ENCODE measurements at places on chromosomes 11 and 22. TPM values are rescaled to one million over a fixed set of nuclear protein-coding genes. Genes with fewer than 3 reads are reported as not detected.

The OR6T1 gene
- total RNA-seq = not detected

The CCDC81 gene
- total RNA-seq = 0.67 TPM

The OR52N4 gene
- 0.14 TPM for total RNA-seq

The RIMBP3C gene
- total RNA-seq = 0.05 TPM

The C11orf42 gene
- not detected for total RNA-seq

The ZP1 gene
- not detected for total RNA-seq

The TSSK2 gene
- total RNA-seq = not detected

The CNGA4 gene
- total RNA-seq = not detected

The POLD3 gene
- total RNA-seq = 5.7 TPM

The LINC01488 gene
- total RNA-seq = 0.59 TPM

The SYCE3 gene
- total RNA-seq = 2.2 TPM

The NRIP3 gene
- under 0.01 TPM for total RNA-seq

The OR8K3 gene
- total RNA-seq = not detected

The FOLR3 gene
- 2.1 TPM for total RNA-seq

The MUC5B gene
- 0.50 TPM for total RNA-seq

The PDXP gene
- total RNA-seq = 23.4 TPM

The TMPRSS4 gene
- total RNA-seq = 0.33 TPM

The ACRV1 gene
- total RNA-seq = not detected

The MMP27 gene
- not detected for total RNA-seq

The TBX10 gene
- not detected for total RNA-seq

The CLTCL1 gene
- total RNA-seq = 2.7 TPM

The AP2A2 gene
- 20.5 TPM for total RNA-seq

The MIOX gene
- not detected for total RNA-seq

The RGL4 gene
- total RNA-seq = 6.2 TPM

The SLC22A9 gene
- 138 TPM for total RNA-seq

The CCDC116 gene
- total RNA-seq = 0.05 TPM

The B3GAT1 gene
- total RNA-seq = not detected

The MS4A3 gene
- total RNA-seq = 43.9 TPM
